ENCODE measurements at places on chromosomes 12 and 14.

- DNase-seq: no peak
Observed at GRCh38 chr14:56992332-56992820, 182.1 kb upstream of the OTX2 start.

DNA sequence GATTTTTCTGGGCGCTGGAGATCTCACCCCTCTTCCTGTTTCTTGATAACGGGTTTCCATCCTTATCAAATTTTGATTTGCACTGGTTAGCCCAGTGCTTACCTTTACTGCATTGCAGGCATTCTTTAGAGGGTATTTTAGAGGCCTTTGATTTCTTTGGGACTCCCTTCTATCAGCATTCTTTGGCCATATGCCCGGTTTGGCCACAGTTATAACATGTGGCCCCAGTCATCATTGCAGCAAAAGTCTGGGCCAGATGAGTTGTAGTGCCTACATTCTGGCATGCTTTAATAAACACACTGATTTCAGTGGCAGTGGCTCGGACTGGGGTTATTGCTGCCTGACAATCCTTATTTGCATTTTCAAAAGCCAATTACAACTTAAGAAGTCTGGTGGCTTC lies 82.3 kb downstream of the KCNMB4 start:
- no peak for DNase-seq

DNA sequence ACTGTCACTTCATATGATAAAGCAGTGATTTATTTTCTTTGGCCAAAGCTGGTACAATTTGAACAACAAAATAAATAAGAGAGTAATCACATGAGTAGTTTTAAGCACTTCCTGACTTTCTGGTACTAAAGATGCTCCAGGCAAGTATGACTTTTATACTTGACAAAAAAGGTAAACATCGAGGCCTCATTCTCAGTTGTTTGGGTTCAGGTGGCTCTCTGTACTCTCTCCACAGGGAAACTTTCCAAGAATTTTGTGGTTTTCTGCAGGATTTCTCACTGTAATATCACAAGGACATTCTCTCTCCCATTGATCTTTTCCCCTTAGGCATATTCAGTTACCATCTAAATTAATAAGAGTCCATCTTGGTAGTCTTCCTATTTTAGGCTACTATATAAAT lies 26.6 kb upstream of the KCNC2 start:
- DNase-seq: no peak

DNA sequence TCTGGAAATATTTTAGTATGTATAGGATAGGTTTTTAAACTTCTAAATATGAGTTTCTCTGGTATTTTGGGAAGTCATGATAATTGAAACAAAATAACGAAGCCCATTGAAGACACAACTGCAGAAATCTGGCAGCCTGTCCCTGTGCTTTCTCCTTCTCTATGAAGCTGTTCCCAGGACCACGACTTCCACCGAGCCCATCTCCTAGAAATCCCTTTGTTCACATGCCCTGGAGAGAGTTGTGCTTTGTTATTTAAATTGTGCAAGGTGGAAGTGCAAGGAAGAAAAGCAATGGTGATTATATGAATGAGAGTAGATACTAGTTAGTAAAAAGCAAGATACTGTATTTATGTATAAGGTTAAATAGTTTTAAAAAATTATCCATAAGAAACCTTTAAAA lies 32.2 kb downstream of the STK38L start:
- no peak for DNase-seq

- DNase-seq: no peak
Observed at GRCh38 chr12:119744900-119745606, 77.1 kb downstream of the PRKAB1 start.

DNA sequence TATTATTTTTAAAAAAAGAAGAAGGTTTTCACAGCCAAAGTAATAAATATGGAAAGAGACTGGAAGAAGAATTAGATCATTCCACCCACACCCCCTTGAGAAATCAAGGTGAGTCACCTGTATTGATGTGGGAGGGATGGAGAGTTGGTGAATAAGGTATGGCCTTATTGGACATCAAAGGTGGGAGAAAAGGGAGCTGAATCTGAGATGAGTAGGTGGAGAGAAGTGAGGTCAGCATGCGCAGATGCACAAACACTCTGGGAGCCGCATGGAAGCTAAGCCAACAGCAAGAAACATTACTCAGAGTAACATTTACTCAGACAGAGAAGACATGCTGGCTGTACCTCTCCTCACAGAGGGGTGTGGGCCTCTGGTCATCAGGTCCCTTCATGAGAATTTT lies 113.1 kb upstream of the FOXG1 start:
- no peak for DNase-seq

DNA sequence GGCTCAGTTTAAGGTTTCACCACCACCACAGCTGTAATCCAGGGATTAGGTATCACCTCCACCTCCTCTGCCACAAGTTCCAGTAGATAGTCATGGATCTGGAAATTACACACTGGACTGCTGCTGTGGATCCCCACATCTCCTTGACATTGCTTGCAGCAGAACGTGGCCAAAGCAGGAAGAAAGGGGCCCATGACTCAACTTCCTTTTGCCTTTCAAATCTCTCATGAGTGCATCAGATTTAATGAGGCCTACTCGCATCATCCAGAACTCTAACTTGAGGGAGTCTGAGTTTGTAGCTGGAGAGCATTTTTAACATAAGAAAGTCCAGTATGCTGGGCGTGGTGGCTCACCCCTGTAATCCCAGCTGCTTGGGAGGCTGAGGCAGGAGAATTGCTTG lies 29.2 kb upstream of the TMED10 start:
- no peak for DNase-seq

GRCh38 chr12:80193865-80194264 lies 94.5 kb downstream of the OTOGL start:
- no peak for DNase-seq

DNA sequence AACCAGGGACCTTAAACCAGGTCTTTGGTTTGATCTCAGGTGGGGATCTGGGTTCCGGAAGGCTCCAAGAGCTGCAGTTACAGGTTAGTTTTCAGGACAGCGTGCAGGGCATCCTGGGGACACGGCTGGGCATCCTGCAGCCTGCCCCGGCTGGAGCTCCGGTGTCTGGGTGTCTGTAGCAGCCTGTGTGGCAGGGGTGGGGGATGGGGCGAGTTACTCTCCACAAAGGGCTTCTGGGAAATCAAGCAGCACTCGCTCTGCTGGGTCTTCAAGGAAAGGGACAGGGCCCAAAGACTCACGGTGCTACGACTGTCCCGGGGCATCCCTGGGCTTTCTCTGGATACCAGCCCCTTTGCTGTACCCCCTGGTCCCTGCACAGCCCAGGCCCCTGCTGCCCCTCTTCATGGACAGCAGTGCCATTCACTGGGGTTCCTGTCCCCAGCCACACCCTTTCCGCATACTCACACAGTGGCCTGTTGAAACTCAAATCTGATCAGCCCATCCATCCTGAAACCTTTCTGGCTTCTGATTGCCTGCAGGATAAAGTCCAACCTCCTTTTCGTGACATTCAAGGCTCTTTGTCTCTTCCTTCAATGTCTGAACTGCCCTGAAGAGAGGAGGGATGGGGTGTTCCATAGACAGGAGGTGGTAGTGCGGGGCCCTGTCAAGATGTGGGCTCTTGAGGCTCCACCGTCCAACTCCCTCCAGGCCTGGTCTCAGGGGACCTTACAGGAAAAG lies 22.2 kb upstream of the PPP1R13B start:
- DNase-seq: no peak

- DNase-seq: no peak
Observed at GRCh38 chr12:93497456-93497855, 30.1 kb downstream of the MRPL42 start.

DNA sequence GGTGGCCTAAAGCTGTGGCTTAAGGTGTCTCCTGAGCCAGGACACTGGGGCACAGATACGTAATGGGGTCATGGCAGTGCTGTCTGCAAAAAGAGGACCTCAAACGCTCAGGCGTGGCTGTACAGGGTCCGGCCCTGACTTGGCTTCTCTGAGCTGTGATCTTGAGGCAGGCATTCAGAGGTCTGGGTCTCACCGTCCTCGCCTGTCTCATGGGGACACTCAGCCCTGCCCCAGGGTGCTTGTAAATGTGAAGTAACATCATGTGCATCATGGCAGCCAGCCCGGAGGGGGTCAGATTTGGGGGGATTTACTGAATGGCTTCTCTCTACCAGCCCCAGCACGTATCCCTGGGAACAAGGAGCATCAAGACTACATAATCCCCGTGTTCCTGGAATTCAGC lies 28.8 kb downstream of the DIO3 start:
- DNase-seq: no peak

DNA sequence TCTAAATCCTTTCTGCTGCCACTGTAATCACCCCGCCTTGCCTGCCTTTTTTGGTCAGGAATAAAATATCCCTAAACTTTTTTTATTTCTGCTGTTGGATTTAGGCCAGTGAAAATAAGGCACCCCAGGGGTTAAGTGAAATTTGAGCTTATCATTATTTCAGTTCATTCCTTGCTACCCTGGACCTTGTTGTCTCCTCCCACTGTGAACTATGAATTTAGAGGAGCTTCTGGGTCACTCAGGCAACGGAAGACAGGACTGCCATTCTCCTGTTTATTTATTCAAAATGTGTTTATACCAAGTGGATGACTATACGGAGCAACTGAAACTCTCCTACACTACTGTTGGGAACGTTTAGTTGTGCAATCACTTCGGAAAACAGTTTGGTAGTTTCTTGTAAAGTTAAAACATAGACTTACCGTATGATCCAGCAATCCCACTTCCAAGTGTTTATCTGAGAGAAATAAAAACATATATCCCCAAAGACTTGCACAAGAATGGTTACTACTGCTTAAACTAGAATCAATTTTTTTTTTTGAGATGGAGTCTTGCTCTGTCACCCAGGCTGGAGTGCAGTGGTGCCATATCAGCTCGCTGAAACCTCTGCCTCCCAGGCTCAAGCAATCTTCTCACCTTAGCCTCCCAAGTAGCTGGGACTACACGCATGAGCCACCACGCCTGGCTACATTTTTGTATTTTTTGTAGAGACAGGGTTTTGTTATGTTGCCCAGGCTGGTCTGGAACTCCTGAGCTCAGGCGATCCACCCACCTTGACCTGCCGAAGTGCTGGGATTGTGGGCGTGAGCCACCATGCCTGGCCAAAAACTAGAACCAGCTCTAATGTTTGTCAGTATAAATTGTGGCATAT lies 2.3 kb upstream of the TRAFD1 start:
- no peak for DNase-seq

GRCh38 chr14:104389326-104390220 lies 190.0 kb upstream of the C14orf180 start:
- DNase-seq: no peak

GRCh38 chr12:12620730-12621315 lies 9.1 kb downstream of the CREBL2 start:
- no peak for DNase-seq

- DNase-seq: no peak
Observed at GRCh38 chr12:69553628-69554248, 31.5 kb upstream of the CCT2 start.

DNA sequence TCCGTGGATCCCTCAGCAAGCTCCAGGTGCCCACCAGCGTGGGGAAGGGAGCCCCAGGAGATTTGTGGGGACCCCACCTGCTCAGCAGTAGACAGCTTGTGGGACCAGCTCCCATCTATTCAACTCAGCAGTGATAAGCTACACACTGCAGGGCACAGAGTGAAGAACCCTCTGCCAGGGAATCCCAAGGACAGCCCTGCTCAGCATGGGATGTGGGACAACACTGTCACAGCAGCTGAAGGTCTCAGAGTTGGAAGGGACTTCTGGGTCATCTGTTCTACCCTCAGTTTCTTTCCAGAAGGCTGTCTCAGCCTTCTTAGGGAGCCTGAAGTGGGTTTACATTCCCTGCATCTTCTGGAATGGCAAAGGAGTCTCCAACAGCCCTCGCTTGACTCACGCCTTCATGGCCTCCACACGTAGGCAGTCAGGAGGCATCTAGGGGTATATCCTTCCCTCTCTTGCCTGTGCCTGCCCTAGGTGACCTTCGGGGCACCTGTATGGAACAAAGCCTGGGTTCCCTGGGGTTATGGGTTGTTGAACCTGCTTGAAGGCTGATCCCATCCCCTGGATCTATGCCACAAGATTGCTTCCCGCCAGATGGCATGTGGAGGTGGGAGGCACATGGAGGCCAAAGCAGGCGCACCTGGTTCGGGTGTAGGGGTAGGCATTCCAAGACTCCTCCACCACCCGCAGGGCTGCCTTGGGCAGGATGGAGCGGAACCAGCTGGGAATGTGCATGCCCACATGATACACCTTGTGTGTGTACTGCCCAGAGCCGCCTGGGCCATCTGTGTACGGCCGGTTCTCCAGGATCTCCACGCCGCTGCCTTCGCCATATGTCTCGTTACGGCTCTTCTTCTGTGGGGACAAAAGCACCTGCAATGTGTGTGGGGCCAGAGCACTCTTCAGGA lies 33.0 kb downstream of the ARL6IP4 start:
- DNase-seq: no peak

DNA sequence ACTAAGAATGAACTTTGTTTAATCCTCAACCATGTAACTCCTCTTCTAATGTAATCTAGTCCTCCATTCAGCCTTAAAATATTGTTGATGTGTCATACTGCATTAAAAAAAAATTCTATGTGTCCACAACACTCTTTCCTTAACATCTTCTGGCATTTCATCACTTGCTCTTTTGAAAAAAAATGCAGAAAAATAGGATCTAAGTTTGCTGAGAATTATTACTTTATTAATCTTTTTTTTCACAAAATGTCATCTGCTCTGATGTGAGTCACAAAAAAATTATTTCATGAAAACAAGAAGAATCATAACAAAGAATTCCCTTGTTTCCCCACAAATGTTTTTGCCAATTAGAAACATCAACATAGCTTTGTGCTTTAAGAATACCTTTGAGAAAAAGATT lies 410.1 kb upstream of the MGAT4C start:
- DNase-seq: no peak

GRCh38 chr12:43283206-43283605 lies 268.8 kb downstream of the ADAMTS20 start:
- no peak for DNase-seq

DNA sequence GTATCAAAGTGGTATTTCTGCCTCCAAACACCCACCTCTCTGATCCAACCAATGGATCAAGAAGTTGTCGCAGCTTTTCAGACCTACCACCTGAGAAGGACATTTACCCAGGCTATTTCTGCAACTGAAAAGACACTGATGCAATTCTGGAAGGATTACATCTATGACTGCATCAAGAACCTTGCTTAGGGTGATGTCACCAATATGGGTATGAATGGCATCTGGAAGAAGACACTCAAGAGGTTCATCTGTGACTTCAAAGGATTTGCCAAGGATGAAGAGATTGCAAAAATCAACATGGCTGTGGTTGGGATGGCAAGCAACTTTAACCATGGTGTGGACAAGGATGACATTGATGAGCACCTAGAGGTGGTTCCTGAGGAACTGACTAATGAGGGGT lies 154.2 kb downstream of the PCNX1 start:
- no peak for DNase-seq

DNA sequence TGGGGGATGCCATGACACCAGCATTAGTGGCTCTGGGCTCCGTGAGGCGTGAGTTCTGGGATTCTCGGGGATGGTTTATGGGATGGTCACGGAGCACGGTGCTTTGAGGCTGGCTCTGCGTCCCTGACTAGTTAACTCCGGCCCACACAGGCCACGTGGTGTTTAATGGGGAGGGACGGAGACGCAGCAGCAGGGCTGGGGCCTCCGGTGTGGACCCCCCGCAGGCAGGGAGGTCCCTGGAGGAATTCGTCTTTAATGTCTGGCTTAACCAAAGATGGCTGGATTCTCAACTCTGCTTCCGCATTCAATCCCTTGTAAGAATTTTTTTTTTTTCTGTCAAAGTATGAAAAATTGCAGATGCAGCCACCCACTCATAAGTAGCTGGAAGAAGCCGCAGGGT lies 86.4 kb upstream of the RFLNA start:
- no peak for DNase-seq
